Thyroid gland (tissue), 4 donors: ENCODE measurements at places on chromosomes 6 and 20. TPM values are rescaled to one million over a fixed set of nuclear protein-coding genes. Genes with fewer than 3 reads are reported as not detected.

GINS1 gene
- not detected for total RNA-seq

PSMB9 gene
- 9.1 TPM for total RNA-seq

HRH3 gene
- total RNA-seq = not detected

DNA sequence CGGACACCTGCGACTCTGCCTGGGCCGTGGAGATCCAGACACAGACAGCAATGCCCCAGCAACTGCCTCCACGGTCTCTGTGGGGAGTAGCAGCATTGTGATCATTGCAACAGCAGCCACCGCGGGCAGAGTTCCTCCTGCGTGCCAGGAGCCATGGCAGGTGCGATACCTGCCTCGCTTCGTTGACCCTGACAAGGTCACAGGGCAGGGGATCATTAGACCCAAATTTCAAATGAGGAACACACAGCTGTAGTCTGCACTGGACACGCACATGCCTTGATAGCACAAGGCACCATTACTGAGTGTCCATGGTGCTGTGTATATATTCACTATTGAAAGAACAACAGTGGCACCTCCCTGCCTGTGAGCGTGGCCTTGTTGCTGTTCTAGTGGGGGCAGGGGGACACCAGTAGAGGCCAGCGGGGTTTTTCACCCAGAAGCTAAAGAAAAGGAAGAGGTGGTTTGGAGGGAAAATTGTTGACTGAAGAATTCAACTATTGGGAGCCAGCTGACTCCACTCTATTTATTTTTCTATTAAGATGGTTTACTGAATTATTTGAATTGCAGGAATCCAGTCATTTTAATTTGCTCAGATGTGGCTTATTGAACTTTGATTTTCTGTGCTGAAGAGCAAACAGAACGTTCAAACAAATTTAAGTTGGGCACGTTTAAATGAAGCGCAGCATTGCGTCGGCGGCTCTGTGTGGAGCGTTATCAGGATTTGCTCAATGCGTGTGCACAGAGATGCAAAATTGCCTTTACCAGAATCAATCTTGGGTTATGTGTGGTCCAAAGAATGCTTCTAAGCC, 60.2 kb upstream of the RPS6KA2 start:
- no peaks in the 10 kb centered on the region for H3K4me1 ChIP-seq
- H3K27me3 ChIP-seq = no peaks in the 10 kb centered on the region
- DNase-seq = no peak
- H3K4me3 ChIP-seq = no peak overlapping the region
- no peak overlapping the region for H3K27ac ChIP-seq
- H3K36me3 ChIP-seq = no peaks in the 10 kb centered on the region

DNA sequence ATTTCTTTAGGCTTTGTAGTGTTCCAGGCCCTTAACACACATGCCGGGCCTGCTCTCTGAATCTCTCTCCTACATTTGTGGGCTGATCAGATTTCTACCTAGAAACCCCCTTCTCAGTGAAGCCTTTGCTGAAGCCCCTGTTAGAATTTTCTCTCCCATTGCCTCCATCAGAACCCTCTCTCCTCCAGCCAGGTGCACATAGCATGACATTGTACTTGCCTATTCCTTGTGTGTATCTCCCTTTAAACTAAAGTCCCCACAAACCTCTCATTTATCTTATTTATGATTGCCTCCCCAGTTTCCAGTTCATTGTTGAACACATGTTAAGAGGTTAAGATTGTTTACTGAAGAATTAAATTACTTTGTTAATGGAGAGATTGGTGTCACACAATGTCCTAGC, 325.5 kb upstream of the CITED2 start:
- peaks cover 10% of the 10 kb centered on the region for H3K4me1 ChIP-seq
- H3K27ac ChIP-seq = no peak overlapping the region
- no peaks in the 10 kb centered on the region for H3K27me3 ChIP-seq

GRCh38 chr6:11828262-11828870, 49.8 kb upstream of the ADTRP start:
- no peak overlapping the region for H3K27ac ChIP-seq
- H3K27me3 ChIP-seq = no peaks in the 10 kb centered on the region
- no peak overlapping the region for H3K4me3 ChIP-seq
- DNase-seq = no peak
- H3K4me1 ChIP-seq = peaks cover 3% of the 10 kb centered on the region

DNA sequence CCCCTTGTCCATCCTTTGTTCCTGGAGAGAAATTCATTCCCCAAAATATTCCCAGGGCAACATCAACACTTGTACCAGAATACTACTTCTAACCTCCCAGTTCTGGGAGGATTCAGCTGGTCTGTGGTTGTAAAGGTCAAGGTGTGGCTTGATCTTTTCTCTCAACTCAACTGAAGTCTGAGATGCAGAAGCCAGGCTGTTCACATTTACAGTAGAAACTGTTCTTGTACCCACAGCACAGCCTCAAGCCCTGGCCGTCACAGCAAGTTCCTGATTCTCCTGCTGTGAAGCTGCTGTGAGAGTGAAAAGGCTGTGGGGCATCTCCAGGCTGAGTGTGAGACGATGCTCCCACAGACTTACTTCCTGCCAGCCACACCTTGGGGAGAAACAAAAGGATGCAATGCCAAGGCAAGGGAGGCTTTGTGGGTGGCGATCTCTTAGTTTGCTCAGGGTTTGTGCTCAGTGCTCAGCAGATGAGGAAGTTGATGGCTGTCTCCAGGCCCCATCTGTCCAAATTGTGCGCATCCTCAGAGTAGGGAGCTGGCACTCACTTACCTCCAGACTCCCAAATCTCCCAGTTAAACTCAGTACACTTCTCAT, 143.9 kb upstream of the FOXA2 start:
- H3K4me1 ChIP-seq = no peaks in the 10 kb centered on the region
- no peak overlapping the region for H3K4me3 ChIP-seq
- no peak overlapping the region for H3K27ac ChIP-seq
- no peaks in the 10 kb centered on the region for H3K36me3 ChIP-seq
- DNase-seq = no peak

DNA sequence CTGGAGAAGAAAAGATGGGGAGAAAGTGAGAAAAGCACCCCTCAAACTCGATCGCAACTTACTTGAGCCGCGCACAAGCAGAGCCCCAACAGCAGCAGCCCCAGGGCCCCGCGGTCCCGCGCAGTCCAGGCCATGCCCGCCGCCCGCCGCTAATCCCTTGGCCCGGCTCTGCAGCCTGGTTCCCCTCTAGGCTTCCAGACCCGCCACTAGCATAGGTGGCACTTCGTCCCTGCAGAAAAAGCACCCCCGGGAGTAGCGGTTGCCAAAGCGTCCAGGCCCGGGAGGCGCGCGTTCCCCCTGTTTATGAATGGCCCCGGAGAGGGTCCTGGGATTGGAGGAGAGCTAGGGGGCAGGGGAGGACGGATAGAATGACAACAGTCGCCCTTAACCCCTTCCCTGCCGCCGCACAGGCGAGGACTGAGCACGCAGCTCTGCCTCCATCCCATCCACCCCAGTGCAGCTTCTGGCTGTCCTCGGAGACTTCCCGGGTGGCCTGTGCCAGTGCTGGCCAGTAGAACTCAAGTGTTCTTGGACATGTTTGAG, 19.9 kb downstream of the COL9A1 start:
- peaks cover 8% of the 10 kb centered on the region for H3K27me3 ChIP-seq
- no peak overlapping the region for H3K4me3 ChIP-seq
- no peak for DNase-seq
- H3K36me3 ChIP-seq = no peaks in the 10 kb centered on the region

- peaks cover 11% of the 10 kb centered on the region for H3K4me1 ChIP-seq
- peak; percentile 64 for DNase-seq
- no peaks in the 10 kb centered on the region for H3K27me3 ChIP-seq
- H3K27ac ChIP-seq = peak overlapping the region; percentile 97
- peak overlapping the region; percentile 62 for H3K4me3 ChIP-seq
Measured at GRCh38 chr6:21596145-21596948, 2.8 kb downstream of the SOX4 start.

- no peaks in the 10 kb centered on the region for H3K36me3 ChIP-seq
- H3K4me1 ChIP-seq = no peaks in the 10 kb centered on the region
- H3K27me3 ChIP-seq = no peaks in the 10 kb centered on the region
- H3K27ac ChIP-seq = no peak overlapping the region
Measured at GRCh38 chr6:24391756-24392405, 10.9 kb upstream of the MRS2 start.
